Activated naive CD4-positive, alpha-beta T cell treated with anti-CD3 and anti-CD28 coated beads for 36 hours (primary cell): ENCODE measurements at places on chromosomes 16 and 17. TPM values are rescaled to one million over a fixed set of nuclear protein-coding genes. Genes with fewer than 3 reads are reported as not detected.

DNA sequence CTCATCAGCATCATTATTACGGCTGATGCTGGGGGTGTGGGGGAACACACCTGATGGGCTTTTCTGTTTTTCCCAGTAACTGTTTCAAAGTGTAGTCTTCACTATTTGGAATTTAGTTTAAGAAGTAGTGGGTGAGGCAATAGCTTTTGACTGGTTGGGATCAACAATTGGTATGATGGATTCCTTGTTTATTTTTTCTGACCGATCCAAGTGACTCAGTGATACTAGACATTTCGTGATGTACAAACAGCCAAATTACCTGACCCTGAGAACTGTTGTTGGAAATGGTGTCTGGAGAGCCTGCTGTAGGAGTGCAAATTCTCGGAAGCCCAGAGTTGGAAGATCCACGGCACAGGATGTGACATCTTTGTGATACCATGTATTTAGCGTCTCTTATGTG, 204.2 kb downstream of the PRKCA start:
- DNase-seq, result no peak

GRCh38 chr17:71941920-71942319, 178.9 kb upstream of the SOX9 start:
- DNase-seq, result no peak

GRCh38 chr16:53826658-53827057, 122.7 kb downstream of the FTO start:
- no peak for DNase-seq

GRCh38 chr17:82890339-82890730, 50.5 kb upstream of the ZNF750 start:
- no peak for DNase-seq

GRCh38 chr17:78723001-78723796, 58.9 kb downstream of the CYTH1 start:
- DNase-seq, result no peak

KCNH4 gene
- 0.24 TPM for total RNA-seq

GRCh38 chr16:4495766-4496165, 19.6 kb downstream of the HMOX2 start:
- no peak for DNase-seq

GRCh38 chr17:66032082-66032712, 159.7 kb downstream of the CEP112 start:
- peak; percentile 5 for DNase-seq

RPTOR gene
- total RNA-seq, result 35.4 TPM

- no peak for DNase-seq
Measured at GRCh38 chr16:75266738-75267630, 15.6 kb upstream of the BCAR1 start.

GRCh38 chr17:50638606-50638965, 3.9 kb downstream of the ABCC3 start:
- no peak for DNase-seq

DNA sequence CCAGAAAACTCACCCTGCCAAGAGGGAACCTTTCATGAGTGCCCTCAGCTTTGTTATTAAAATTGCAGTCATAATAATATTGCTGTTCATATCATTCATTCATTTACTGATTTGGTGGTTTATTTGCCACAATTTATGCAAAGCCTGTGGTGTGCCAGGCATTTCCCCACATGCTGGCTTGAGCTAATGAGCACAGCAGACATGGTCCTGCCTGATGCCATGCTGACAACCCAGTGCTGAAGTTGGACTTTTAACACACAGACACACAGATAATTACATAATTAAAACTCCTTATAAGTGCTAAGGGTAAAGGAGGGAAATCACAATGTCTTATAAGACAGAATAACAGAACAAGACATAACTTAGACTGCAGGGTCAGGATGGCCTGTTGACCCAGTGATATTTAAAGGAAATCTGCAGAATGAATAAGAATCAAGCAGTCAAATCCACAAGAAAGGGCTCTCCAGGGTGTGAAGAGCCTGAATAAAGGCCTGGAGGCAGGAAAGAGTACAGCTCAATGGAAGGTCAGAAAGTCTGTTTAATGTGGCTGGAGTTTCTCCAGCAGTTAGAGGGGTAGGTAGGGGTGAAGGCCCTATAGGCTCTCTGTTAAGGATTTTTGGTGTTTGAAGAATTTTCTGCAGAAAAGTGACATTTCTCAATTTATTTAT, 196.9 kb upstream of the CDH11 start:
- no peak for DNase-seq
